ENCODE measurements at places on chromosomes 7 and 10.

DNA sequence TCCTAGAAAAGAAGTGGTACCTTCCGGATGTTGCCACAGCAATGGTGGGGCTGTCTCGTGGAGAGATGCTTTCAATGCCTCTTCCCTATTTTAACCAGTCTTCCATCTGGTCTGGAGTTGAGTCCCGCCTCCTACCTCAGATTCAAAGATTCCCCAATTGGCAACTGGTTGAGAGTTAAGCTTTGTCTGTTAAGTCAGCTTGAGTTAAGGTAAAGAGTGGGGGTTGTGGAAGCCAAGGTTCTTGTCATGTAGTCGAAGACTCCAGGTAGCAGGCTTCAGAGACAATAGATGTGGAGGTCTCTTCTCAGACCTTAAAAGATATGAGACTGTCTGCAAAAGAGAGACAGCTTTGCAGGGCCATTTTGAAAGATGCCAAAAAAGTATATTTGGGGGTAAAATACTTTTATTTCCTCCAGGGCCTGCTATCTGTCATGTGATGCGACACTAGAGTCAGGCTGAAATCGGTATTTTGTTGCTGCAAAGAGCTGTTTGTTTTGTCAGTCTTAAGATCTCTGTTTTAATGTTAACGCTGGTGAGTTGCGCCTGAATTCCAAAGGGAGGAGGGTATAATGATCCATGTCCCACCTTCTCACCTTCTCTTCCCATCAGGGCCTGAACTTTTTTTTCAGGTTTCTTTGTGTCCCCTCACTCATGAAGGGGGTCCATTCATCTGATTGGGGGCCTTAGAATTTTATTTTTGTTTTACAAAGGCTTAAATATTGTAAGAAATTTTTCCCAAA, 40.4 kb upstream of the SCIN start:
- DNase-seq = no peak

GRCh38 chr10:118332236-118332635, 9.9 kb downstream of the FAM204A start:
- no peak for DNase-seq

DNA sequence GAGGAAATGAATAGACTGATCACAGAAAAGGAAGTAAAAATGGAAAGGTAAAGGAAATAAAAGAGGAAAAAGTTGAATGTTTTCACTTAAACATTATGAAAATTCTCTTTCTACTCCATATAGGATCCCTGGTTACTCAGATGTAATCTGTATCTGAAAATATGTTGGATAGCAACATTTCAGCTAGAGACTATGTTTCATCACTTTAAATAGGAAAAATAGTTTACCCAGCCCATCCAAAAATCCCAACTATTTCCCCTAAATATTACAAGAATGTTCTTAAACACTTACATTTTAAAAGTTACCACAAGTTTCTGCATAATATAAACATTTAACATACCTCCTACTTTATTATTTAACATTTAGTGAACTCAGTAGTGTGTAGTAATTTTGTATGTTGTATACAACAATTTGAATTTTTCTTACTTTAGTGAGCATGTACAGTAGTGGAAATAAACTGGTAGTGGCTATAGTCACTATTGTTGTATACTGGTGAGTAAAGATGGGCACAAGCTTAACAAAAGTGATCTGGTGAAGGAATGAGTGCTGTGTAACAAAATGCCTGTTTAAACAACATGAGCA, 27.1 kb downstream of the SLF2 start:
- no peak for DNase-seq

GRCh38 chr10:31320550-31321211, 1.7 kb downstream of the ZEB1 start:
- peak; percentile 54 for DNase-seq

- DNase-seq = no peak
Observed at GRCh38 chr7:108716783-108717182, 147.1 kb downstream of the DNAJB9 start.

DNA sequence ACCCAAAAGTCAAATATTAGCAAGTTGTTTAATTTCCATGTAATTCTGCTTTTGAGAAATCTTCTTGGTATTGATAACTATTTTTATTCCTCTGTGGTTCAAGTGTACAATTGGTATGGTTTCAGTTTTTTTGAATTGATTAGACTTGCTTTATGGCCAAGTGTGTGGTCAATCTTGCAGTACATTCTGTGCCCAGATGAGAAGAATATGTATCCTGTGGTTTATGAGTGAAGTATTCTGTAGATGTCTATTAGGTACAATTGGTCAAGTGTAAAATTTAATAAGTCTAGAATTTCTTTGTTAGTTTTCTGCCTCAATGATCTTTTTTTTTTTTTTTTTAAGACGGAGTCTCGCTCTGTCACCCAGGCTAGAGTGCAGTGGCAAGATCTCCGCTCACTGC, 36.6 kb upstream of the C7orf33 start:
- no peak for DNase-seq

DNA sequence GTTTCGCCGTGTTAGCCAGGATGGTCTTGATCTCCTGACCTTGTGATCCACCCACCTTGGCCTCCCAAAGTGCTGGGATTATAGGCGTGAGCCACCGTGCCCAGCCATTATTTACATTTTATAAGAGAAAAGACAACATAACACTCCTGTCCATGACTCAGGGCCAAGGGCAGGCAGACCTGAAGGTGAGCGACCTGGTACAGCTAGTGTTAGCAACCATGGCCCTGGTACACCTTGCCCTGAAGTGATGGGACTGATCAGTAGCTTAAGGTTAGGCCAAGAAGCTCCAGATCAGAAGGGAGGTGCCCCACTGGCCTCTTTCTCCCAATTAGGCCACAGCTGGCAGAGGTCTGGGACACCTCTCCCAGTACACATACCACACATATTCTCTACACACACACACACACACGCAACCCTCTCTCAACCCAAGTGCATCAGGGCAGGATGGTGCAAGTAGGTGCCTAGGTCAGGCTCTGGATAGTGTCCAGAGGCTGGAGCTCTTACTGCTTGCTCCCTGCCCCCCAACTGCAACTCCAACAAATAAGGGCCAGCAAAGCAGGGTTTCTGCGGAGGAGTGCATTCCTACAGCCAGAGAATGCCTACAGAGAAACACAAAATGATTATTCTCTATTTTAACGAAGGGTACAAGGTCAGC, 43.8 kb downstream of the DPCD start:
- DNase-seq = no peak

GRCh38 chr10:79220307-79220706, 127.0 kb upstream of the PPIF start:
- no peak for DNase-seq

GRCh38 chr7:22420008-22420407, 63.1 kb upstream of the RAPGEF5 start:
- DNase-seq = no peak

DNA sequence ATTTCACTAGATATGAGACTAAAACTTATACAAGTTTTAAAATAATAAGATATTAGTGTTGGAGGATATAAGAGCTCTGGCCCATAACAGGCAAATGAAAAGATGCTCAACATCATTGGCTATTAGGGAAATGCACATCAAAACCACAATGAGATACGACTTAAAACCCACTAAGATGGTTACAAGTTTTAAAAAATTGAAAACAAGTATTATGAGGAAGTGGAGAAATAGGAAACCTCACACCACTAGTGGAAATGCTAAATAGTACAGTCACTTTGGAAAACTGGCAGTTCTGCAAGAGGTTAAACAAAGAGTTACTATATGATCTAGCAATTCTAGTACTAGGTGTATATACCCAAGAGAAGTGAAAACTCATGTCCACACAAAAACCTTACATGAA, 17.2 kb downstream of the PANK1 start:
- DNase-seq = no peak

DNA sequence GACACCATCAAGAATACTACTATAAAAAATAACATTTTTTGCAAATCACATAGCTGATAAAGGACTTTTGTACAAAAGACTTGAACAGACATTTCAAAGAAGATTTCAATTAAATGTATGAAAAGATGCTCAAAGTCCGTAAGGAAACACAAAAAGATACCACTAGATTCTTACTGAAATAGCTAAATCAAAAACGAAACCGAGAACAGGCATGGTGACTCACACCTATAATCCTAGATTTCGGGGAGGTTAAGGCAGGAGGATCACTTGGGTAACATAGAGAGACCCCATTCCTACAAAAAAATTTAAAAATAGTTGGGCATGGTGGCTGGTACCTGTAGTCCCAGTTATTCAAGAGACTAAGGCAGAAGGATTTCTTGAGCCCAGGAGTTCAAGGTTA, 520.2 kb upstream of the GRM3 start:
- DNase-seq = no peak

Measured in A549 (cell line).